T-cell (primary cell): ENCODE measurements at places on chromosomes 2 and 18. TPM values are rescaled to one million over a fixed set of nuclear protein-coding genes. Genes with fewer than 3 reads are reported as not detected.

ACMSD gene
- not detected for total RNA-seq

FHOD3 gene
- total RNA-seq = not detected

SULT1C2 gene
- total RNA-seq = not detected

- no peak for DNase-seq
These were observed 24.1 kb downstream of the MAL start for GRCh38 chr2:95049683-95049955.

DNA sequence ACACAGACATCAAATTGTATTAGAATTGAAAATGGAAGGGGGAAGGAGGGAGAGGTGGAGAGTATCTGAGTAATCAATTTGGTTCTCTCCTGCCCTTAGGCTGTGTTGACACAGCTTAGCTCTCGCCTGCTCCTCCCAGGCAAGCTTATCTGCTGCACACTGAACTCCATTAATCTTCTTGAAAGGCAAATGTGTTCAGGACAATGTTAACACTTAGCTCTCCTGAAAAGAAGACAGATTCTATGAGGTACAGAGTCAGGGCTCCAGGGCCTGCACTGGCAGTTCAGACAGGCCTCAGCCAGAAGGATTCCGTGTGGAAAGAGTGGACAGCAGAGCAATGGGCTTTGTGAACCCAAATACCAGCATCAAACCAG, 430.0 kb upstream of the TNP1 start:
- no peak for DNase-seq

DNA sequence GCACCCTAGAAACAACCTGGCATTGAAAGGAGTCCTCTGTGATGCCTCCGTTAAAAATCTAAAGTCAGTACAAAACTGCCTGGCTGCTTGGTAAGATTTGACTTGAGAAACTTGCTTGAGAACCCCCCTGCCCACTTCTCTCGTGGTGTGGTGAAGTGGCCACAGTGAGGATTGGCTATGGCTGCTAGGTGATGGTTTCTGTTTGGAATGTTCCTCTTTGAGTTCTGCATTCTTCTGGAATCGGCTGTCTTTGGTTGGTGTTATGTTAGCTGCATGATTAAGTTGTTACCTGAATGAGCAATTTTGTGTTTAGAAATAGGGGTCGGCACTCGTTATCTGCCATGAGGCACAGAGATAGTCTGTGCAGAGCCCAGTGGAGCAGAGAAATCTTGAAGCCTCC, 21.7 kb upstream of the SAG start:
- DNase-seq = no peak

DNA sequence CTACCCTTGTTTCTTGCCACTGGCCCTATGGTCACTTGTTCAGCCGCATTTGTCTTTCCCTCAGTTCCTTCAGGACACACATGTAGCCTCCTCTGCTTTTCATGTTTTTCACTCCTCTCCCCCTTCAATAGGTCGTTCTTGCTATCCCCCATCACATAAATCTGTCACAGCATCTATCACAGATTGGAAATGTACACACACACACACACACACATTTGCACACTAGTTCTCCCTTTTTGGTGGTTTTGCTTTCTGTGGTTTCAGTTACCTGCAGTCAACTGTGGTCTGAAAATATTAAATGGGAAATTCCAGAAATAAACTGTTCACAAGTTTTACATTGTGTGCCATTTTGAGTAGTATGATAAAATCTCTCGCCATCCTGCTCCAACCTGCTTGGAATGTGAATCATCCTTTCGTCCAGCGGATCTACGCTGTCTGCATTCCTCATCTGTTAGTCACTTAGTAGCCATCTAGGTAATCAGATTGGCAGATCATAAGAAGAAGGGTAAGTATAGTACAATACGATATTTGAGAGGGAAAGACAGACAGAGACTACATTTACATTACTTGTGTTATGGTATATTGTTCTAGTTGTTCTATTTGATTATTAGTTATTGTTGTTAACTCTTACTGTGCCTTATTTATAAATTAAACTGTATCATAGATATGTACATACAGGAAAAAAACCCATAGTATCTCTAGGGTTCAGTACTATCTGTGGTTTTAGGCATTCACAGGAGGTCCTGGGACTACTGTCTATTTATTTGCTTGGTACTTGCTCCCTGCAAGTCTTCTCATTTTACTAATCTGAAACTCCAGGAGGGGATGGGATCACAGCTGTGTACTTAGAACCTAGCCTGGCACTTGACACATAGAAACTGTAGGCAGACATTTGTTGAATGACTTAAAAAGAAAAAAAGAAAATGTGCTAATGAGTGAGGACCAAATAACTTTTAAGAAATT, 86.1 kb upstream of the PNPT1 start:
- no peak for DNase-seq
